ENCODE measurements at places on chromosomes 13 and 19.

DNA sequence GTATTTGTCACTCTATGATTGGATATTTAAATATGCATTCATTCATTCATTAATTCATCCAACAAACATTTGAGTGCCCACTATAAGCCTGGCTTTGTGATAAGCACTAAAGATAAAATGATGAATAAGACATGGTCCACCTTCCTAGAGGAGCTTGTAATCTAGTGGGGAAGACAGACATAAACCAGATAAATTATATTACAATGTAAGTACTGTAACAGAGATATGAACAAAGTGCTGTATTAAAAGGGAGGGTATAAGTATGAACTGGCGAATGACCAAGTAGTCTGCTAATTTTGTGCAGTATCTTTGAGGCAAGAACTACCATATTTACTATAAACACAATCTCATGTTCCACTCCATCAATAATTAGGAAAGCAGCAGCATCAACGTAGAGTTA lies 88.2 kb downstream of the RBM26 start:
- DNase-seq: no peak

DNA sequence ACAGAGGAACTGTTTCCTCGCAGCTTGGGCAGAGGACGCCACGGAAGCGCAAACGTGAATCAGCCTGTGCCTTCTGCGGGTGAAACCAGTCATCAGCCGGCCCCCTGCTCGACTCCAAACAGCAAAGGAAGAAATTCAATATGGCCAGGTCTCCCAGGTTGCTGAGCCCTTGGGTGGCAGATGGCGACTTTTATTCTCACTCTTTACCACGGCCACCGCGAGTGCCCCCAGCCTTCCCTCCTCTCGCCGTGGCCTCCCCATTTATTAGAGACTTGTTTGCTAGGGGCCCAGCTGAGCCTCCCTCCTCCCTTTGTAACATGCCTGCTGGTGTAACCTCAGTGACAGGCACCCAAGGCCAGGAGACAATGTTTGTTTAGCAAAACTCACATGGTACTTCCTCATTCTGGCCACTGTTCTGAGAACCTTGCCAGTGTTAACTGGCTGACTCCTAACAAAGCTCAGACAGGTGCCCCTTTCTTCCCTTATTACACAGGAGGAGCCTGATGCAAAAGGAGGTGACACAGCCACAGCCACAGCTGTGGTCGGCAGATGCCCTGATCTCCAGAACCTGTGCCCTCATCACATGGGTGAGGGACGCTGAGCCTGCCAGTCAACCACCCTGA lies 5.8 kb downstream of the RAB20 start:
- DNase-seq: no peak

GRCh38 chr19:40948580-40949299 lies 42.3 kb upstream of the CYP2B6 start:
- DNase-seq: no peak

DNA sequence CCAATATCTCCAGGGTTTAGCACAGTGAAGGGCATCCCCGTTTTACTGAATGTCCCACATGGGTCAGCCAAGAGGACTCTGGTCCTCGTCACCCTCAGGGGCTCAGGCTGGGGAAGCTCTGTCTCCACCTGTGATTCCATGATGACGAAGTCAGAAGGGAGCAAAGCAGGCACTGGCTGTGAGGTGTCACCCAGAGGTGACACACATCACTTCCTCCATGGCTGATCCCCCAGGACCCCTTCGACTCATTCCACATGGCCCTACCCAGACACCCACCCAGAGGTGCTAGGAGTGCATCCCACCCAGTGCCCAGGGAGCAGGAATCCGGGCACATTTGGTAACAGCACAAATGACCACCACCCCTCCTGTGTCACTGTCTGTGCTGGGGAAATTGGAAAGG lies 145.2 kb upstream of the VSTM2B start:
- DNase-seq: no peak

DNA sequence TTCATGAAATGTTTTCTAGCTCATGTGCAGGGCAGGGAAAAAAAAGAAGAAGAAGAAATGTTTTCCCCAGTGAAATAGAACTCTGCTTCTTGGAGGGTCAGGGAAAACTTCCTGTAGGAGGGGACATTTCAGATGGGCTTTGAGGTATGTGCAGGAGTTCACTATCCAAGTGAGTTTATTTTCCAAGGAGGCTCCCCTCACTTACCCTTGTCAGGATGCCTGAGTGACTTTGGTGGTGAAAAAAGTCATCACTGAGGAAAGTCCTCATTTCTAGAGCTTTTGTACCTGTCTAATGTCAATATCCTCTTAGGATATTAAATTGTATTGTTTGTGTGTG lies 656 bp upstream of the C3 start:
- DNase-seq: no peak

DNA sequence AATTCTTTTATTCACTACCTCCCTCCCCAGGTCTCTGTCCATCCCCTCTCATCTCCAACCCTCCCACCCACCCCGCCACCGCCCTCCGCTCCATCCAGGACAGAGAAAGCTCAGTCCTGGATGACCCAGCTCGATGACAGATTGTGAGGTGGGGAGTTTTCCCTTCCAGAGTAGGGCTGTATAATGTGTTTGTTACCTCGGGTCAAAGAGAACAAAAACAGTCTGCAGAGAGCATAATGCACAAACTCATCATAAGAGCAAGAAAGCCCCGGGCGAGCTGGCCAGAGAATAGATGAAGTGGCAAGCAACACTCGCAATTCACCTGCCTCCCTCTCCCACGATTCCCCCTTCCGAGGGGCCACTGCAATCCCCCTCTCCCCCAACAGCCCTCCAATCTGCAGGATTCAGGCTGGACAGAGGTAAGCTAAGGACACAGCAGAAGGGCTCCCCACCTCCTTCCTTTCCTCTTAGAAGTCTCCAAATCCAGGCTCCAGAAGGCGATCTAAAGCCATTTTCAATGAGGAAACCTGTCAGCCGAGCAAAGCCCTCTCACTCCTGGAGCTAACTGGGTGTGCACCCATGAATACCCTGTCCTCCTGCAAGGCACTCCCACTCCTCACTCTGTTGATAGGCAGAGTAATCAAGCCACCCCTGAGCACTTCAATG lies 2.6 kb downstream of the CACNA1A start:
- no peak for DNase-seq

- no peak for DNase-seq
Observed at GRCh38 chr13:44050450-44051063, 170.9 kb downstream of the LACC1 start.

GRCh38 chr19:39518458-39518857 lies 3.5 kb downstream of the SELENOV start:
- no peak for DNase-seq

GRCh38 chr19:48512504-48513288 lies 1.1 kb upstream of the LMTK3 start:
- DNase-seq: no peak

- no peak for DNase-seq
Observed at GRCh38 chr19:1944088-1944915, 3.3 kb downstream of the CSNK1G2 start.

GRCh38 chr19:20237773-20238623 lies 71.0 kb downstream of the ZNF486 start:
- peak; percentile 73 for DNase-seq

DNA sequence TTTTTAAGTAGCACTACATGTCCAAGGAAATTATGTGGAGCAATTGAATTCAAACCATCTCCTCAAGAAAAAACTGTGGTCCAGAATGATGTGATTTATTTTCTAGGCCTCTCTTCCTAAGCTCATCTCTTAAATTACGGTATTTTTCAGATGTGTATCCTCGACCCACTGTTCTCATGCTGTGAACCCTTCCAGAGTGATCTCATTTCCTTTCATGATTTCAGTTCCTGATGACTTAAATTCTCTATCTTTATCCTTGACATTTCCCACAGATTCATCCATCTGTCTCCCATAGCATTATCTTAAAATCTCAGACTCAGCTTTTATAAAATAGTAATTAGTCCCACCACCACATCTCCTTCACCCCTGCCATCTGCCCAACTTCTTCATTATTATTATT lies 117.6 kb upstream of the SPRY2 start:
- no peak for DNase-seq

DNA sequence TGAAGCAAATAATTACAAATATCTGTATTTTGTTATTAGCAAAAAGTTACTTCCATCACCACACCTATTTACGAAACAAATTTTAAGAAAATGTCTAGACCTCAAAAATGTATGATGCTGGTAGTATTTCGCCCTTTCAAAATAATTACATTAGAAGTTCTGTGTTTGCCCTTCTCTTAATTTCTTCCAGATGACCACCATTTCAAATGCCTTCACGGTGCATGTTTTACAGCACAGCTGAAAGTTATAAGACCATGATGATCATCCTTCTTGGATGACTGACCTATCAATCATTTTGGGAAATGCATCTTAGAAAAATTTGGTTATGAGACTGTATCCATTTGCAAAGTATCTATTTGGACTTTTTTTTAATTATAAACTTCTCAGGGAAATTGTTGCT lies 390.8 kb downstream of the SLITRK6 start:
- DNase-seq: no peak

Measured in nucleus accumbens (tissue), 56 donors.